ENCODE measurements at places on chromosomes 4 and X. TPM values are rescaled to one million over a fixed set of nuclear protein-coding genes. Genes with fewer than 3 reads are reported as not detected.

The NEUROG2 gene
- polyA plus RNA-seq, result not detected

The MAP7D3 gene
- 2.8 TPM for polyA plus RNA-seq

The SPCS3 gene
- polyA plus RNA-seq, result 54.0 TPM

The SMC1A gene
- polyA plus RNA-seq, result 11.0 TPM

The ERCC6L gene
- polyA plus RNA-seq, result 0.17 TPM

The CENPVL1 gene
- not detected for polyA plus RNA-seq

The GYPE gene
- 0.13 TPM for polyA plus RNA-seq

The SH3D19 gene
- polyA plus RNA-seq, result 18.4 TPM

The ZCCHC18 gene
- polyA plus RNA-seq, result 0.05 TPM
